ENCODE measurements at places on chromosomes 11 and 22. TPM values are rescaled to one million over a fixed set of nuclear protein-coding genes. Genes with fewer than 3 reads are reported as not detected.

The TRIM48 gene
- not detected for total RNA-seq

The SCUBE2 gene
- 0.73 TPM for total RNA-seq

The CASP12 gene
- total RNA-seq: 1.3 TPM

The OR4C15 gene
- total RNA-seq: not detected

The PKNOX2 gene
- not detected for total RNA-seq

The ZP1 gene
- not detected for total RNA-seq

The TNNT3 gene
- not detected for total RNA-seq

The B4GALNT4 gene
- 1.5 TPM for total RNA-seq

The DBX1 gene
- not detected for total RNA-seq

The FGF3 gene
- total RNA-seq: not detected

The APOBEC3H gene
- not detected for total RNA-seq

The MOV10L1 gene
- total RNA-seq: 26.0 TPM

The MRGPRX4 gene
- not detected for total RNA-seq

The EFCAB6 gene
- total RNA-seq: 0.14 TPM

The TRMU gene
- 28.4 TPM for total RNA-seq

The PDE2A gene
- 25.3 TPM for total RNA-seq

The OTUB1 gene
- 71.6 TPM for total RNA-seq

The CEND1 gene
- 0.13 TPM for total RNA-seq

The ZNRF3 gene
- 3.8 TPM for total RNA-seq

The CCDC73 gene
- total RNA-seq: not detected

The NAV2 gene
- total RNA-seq: 9.5 TPM

The TUBA8 gene
- total RNA-seq: 7.3 TPM

The HEPN1 gene
- total RNA-seq: 0.11 TPM

The PIWIL4 gene
- total RNA-seq: 0.56 TPM

The ARHGAP8 gene
- total RNA-seq: 0.07 TPM

The SLC15A3 gene
- total RNA-seq: 8.7 TPM

The ZW10 gene
- total RNA-seq: 25.3 TPM

The IGLL1 gene
- total RNA-seq: not detected

The XKR3 gene
- total RNA-seq: not detected

The CATSPER1 gene
- total RNA-seq: 0.20 TPM

The TIGD3 gene
- 0.33 TPM for total RNA-seq

The GLYATL1 gene
- not detected for total RNA-seq

The SLC22A25 gene
- not detected for total RNA-seq

The SLC35E4 gene
- total RNA-seq: 29.7 TPM

The MOGAT2 gene
- not detected for total RNA-seq

The APIP gene
- 23.3 TPM for total RNA-seq

The NFAM1 gene
- total RNA-seq: not detected

The RTN4R gene
- 0.46 TPM for total RNA-seq

The MDK gene
- 52.0 TPM for total RNA-seq

The VPREB3 gene
- not detected for total RNA-seq

The TST gene
- total RNA-seq: 46.9 TPM

The PANX3 gene
- total RNA-seq: not detected

The FAR1 gene
- 81.7 TPM for total RNA-seq

The UPK3A gene
- not detected for total RNA-seq

The WNT7B gene
- total RNA-seq: not detected

The TPBGL gene
- 0.07 TPM for total RNA-seq

The ST14 gene
- 0.07 TPM for total RNA-seq

The APOBEC3B gene
- 2.4 TPM for total RNA-seq

The NPAT gene
- 16.8 TPM for total RNA-seq

The MMP8 gene
- total RNA-seq: not detected

The JAM3 gene
- 117 TPM for total RNA-seq
